GM12878 (cell line): ENCODE measurements at places on chromosomes 2 and 18. TPM values are rescaled to one million over a fixed set of nuclear protein-coding genes. Genes with fewer than 3 reads are reported as not detected.

- no peak for DNase-seq
Measured at GRCh38 chr2:16194931-16195680, 254.8 kb downstream of the MYCN start.

GRCh38 chr2:158530829-158531228 is 74.1 kb downstream of the PKP4 start:
- no peak for DNase-seq

The ERMN gene
- 1.2 and 1.5 TPM in 2 replicates for total RNA-seq

The ITGB6 gene
- not detected in 2 replicates for total RNA-seq

GRCh38 chr18:9943311-9943710 is 29.5 kb downstream of the VAPA start:
- DNase-seq, result no peak

The C2orf49 gene
- 11.3 and 13.2 TPM in 2 replicates for total RNA-seq

- DNase-seq, result no peak
Measured at GRCh38 chr18:39037925-39038324, 1472.3 kb upstream of the CELF4 start.

The KYNU gene
- 36.8 and 38.6 TPM in 2 replicates for total RNA-seq

DNA sequence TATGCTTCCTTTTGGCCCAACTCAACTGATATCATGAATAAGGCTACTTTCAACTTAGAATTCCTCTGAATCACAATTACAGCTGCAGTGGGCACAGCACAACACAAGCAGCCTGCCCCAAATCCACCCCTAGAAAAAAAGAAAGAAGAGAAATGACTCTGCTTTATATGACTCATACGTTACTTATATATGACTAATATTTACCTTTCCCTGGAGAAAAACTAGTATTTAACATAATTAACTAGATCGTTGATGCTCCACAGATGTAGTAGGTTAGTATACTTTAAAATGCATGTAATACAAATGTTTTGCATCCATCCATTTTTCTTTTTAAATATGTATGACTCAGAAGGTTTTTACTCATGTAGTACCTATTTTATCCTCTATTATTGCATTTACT is 133.3 kb upstream of the UNC80 start:
- no peak for DNase-seq

The GPR155 gene
- total RNA-seq, result 1.6 and 3.0 TPM in 2 replicates

GRCh38 chr2:233901884-233902283 is 15.3 kb upstream of the TRPM8 start:
- no peak for DNase-seq

DNA sequence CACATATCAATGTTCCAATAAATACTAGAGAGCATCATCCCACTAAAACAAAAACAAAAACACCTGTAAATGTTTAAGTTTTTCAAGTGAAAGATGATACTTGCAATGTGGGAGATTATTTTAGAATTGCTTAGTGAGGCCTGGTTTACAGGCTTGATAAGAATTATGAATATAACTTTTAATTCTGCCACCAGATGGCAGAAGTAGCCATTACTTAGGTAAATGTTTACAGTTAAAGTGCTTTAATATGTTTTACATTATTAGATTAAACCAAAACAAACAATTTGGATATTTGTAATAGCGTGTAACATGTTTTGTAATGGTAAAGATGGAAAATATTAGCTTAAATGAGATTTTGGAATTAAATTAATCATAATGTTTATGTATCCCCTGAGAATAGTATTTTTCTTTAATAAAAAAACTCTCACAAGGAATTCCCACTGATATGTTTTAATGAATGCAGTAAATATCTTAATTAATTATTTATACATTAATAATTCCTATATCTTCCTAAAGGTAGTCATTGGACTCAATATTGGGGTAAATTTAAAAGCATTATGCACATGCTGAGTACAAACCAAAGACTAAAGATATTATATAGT is 522.0 kb downstream of the SPAG16 start:
- DNase-seq, result no peak

GRCh38 chr2:40658941-40659340 is 207.1 kb upstream of the SLC8A1 start:
- DNase-seq, result no peak

GRCh38 chr2:72825257-72826155 is at the start of gene EXOC6B:
Gene EXOC6B (minus strand): TSS chr2:72826033.
- peak; percentile 51 for DNase-seq

The CTDSP1 gene
- 71.2 and 75.9 TPM in 2 replicates for total RNA-seq

GRCh38 chr2:197853549-197853948 is 49.2 kb downstream of the PLCL1 start:
- no peak for DNase-seq

- peak; percentile 5 for DNase-seq
Measured at GRCh38 chr2:41414486-41415230, 633.2 kb upstream of the PKDCC start.

The DCC gene
- not detected in 2 replicates for total RNA-seq

DNA sequence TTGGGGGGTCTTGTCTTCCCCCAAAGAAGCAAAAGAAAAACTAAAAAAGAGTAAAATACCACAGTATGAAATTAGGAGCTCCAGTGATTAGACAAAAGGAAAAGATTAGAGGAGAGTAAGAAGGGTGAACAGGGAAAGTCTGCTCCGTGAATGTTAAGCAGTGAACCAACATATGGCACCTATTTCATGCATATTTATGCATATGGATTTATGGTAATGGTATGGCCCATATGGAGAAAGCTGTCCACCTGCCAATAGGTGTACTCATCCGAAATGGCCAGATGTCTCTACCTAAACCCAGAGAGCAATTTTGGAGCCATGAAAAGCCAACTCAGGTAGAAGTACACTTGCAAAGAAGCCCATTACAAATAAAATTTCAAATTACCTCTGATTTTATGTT is 404.0 kb upstream of the RAB6C start:
- no peak for DNase-seq

- no peak for DNase-seq
Measured at GRCh38 chr2:234873103-234873827, 78.6 kb upstream of the SH3BP4 start.

- DNase-seq, result no peak
Measured at GRCh38 chr2:185567940-185568339, 170.7 kb upstream of the FSIP2 start.

DNA sequence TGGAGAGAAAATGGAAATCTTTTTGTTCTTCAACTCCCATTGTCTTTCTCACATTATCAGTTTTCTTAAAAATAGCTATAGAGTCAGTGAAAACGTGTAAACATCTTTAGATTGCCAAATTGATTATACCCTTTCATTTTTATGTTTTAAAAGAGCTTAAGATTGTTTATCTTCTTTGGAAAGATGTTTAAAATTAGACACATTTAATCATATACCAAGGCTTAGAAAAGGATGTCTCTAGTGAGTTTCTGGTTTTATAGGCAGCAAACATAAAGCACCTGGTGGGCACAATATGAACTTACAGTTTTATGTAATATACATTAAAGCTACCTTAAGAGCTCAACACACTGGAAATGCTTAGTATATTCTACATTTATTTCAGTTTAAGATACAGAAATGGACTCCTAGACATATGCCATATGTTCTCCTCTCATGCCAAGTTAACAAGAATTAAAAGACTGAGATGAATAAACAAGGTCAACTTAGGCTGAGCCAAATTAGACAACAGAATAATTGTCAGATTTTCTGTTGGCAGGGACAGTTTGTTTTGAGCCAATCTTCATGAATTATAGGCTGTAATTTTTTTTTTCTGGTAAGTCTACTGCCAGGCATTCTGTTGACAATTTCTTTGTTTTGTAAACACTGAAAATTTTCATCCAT is 112.7 kb downstream of the OTX1 start:
- DNase-seq, result no peak

DNA sequence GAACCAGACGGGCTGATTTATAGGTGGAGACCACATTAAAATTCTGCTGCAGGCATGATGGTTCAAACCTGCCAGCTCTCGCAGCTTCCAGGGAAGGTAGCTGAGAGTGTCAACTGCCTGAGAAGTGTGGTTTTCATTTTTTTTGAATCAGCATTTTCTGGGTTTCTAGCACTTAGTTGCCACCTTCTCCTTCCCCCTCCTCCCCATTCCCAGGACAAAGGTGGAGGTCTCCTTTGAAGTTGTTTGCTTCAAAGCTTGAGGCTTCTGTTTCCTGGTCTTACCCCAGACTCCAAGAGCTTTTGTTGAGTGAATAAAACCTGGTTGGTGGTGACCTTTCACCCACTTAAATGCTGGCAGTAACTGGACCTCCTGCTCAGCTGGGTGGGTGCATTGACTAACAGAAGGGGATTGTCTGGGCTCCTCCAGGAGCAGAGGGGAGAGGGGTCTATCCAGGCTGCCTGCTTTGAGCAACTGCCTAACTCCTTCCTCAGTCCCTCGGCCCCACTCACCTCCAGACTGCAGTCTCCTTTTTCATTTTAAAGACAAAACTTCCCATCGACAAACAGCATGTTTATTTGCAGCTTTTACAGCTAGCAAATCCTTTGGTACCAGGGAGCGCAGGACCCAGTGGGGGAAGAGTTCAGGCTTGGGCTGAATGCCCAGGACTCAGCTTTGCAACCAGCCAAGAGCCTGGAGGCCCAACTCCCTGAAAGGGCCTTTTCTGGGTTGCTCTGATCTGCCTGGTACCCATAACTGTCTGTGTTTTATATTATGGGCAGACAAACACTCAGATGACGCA is 3.5 kb downstream of the RHOB start:
- no peak for DNase-seq

DNA sequence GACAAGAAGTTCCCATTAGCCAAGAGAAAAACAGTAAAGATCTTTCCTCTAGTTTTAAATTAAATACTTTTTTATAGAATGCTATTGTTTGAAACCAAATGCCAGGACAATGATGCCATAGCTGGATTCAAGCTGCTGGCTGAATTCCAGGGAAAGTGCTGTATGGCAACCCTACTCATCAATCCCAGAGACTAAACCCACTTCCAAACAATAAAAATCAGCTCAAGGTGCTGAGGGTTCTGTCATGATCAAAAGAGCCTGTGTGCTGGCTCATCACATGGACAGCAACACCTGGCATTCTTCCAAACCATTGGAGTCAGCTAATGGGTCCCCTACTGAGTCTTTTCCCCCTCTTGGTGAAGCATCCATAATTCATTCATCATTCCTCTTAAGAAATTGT is 53.7 kb upstream of the PARD3B start:
- DNase-seq, result no peak

The TANK gene
- total RNA-seq, result 56.6 and 64.2 TPM in 2 replicates

The SERPINB11 gene
- total RNA-seq, result not detected in 2 replicates

GRCh38 chr2:207153266-207153975 is 12.3 kb downstream of the KLF7 start:
- DNase-seq, result no peak

GRCh38 chr2:71944806-71945602 is 202.7 kb downstream of the CYP26B1 start:
- DNase-seq, result no peak

DNA sequence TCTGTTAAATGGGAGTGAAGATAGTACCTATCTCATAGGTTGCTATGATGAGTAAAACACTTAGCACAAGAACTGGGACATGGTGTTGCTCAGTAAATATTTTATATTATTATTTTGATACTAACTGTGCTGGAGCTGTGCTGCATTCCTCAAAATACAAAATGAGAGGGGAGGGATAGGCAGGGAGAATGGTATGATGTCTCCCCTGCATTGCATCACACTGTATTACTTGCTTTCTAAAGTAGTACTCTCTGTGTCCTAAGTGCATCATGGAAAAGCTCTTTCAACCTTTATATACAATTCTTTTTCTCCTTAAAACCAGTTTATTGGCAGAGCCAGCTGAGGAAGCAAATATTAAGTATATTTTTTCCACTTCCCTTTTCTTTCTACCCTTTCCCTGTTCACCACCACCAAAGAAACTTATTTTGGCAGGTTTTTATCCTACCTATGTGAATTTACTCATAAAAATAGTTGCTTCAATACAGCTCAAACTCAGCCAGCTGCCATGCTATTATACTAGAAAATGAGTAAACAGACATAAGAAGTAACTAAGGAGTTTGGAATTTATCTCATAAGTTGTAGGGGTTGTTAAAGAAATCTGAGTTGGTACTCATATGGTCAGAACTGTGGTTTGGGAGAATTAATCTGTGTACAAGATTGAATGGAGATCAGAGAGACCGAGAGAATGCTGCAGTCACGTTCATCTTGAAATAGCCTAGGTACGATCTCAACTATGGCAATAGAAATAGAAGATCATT is 60.3 kb downstream of the EHBP1 start:
- DNase-seq, result no peak

DNA sequence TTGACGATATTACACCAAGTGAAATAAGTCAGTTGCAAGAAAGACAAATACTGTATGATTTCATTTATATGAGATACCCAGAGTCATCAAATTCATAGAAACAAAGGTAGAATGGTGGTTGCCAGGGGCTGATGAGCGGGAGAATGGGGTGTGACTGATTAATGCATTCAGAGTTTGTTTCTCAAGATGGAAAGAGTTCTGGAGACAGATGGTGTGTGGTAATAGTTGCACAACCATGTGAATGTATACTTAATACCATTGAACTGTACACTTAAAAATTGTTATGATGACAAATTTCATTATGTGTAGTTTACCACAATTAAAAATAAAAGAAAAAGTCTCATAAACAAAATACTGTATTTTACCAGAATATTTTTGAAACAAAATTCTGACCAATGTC is 117.3 kb downstream of the PIGN start:
- DNase-seq, result no peak

GRCh38 chr2:217304582-217304981 is 444.7 kb upstream of the TNP1 start:
- DNase-seq, result no peak

DNA sequence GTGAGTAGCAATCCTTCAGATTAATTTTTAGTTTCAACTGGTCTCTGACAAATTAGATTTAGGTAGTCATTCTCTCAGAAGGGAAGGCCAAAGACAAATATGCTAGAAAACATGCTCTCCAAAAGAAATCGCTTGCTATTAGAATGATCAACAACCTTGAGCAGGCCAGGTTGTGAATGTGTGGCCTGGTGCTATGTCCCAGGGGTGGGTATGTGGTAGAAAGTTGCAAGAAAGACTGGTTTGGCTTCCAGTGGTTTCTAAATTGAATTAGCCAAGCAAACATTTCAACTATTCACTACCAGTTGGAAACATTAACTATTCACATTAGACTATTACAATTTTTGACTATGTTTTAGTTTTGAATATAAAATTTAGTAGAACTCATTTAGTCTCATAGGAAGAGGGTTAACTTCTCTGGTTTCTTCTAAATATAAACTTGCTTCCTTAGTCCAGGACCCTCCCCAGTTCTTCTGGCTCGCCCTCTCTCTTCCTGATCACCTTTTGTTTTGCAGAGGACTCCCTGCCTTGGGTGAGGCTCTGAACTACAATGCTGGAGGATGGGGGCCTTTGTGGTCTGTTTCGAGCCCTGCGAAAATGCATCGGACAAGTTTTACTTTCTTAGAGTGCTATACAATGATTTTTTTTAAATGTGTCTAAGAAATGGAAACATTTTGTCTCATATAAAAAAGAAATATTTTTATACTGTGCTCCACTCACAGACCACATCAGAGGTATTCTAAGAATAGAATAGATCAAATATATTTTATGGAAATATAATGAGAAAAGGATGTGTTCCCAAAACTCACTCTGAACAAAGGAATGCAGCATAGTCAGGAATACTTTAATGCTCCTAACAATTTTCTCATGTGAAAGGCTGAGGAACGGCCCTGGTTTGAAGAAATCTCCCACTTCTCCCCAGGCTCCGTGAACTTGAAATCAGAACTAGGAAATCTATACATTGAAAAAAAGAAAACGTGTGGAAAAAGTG is 375.0 kb upstream of the ZEB2 start:
- no peak for DNase-seq

GRCh38 chr2:180048251-180048650 is 41.2 kb upstream of the CWC22 start:
- DNase-seq, result no peak

The ZNF521 gene
- 0.05 TPM in 1 of 2 replicates, not detected in the other for total RNA-seq

GRCh38 chr2:138670734-138671133 is 109.5 kb downstream of the NXPH2 start:
- no peak for DNase-seq
